Cardiac muscle cell (in vitro differentiated cells and primary cell): ENCODE measurements at places on chromosomes 6 and 20. TPM values are rescaled to one million over a fixed set of nuclear protein-coding genes. Genes with fewer than 3 reads are reported as not detected.

GRCh38 chr6:2184700-2185455 lies 60.5 kb downstream of the GMDS start:
- no peaks in the 10 kb centered on the region for H3K27me3 ChIP-seq
- no peaks in the 10 kb centered on the region for H3K4me1 ChIP-seq
- H3K4me3 ChIP-seq = no peak overlapping the region
- H3K27ac ChIP-seq = no peak overlapping the region
- DNase-seq = peak; percentile 66

DNA sequence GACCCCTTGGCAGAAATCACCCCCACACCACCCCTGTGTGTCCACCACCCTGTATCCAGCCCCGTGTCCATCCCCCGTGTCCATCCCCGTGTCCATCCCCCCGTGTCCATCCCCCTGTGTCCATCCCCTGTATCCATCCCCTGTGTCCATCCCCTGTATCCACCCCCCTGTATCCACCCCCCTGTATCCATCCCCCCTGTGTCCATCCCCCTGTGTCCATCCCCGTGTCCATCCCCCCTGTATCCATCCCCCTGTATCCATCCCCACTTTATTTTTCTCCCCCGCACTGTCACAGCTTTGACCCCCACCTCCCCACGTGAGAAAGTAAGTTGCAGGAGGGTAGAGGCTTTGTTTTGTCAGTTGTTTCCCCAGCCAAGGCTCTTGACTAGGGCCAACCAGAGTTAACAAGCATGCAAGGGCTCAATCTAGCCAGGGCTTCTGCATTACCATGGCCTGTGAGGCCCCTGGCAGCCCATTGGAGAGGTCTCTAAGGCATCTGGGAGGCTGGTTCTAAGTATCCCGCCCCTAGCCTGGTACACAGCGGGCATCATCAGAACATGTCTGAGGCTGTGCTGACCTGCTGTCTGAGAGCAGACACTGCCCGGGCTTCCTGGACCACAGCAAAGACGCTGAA lies 18.1 kb upstream of the SIRPA start:
- no peak for DNase-seq
- peaks cover 15% of the 10 kb centered on the region for H3K4me1 ChIP-seq
- H3K27me3 ChIP-seq = no peaks in the 10 kb centered on the region
- no peak overlapping the region for H3K4me3 ChIP-seq
- H3K27ac ChIP-seq = no peak overlapping the region
- no peaks in the 10 kb centered on the region for H3K36me3 ChIP-seq

- no peaks in the 10 kb centered on the region for H3K27me3 ChIP-seq
- no peak overlapping the region for H3K4me3 ChIP-seq
- H3K4me1 ChIP-seq = no peaks in the 10 kb centered on the region
- no peak overlapping the region for H3K27ac ChIP-seq
- no peaks in the 10 kb centered on the region for H3K36me3 ChIP-seq
Observed at GRCh38 chr6:127950566-127951145, 49.8 kb upstream of the THEMIS start.

The SEMG1 gene
- not detected in 2 replicates for total RNA-seq

The CCM2L gene
- 0.69 and 0.92 TPM in 2 replicates for total RNA-seq

GRCh38 chr20:32019156-32019510 lies 8.9 kb downstream of the CCM2L start:
- no peaks in the 10 kb centered on the region for H3K4me1 ChIP-seq
- H3K27me3 ChIP-seq = peaks cover 9% of the 10 kb centered on the region
- peak overlapping the region; percentile 62 for H3K4me3 ChIP-seq
- H3K36me3 ChIP-seq = no peaks in the 10 kb centered on the region
- H3K27ac ChIP-seq = no peak overlapping the region

The COL19A1 gene
- 0.11 and 0.27 TPM in 2 replicates for total RNA-seq

The MTFR2 gene
- total RNA-seq = 1.3 and 4.9 TPM in 2 replicates
